ENCODE measurements at places on chromosomes 1 and 21. TPM values are rescaled to one million over a fixed set of nuclear protein-coding genes. Genes with fewer than 3 reads are reported as not detected.
A peak's percentile ranks its signal among the peaks of the same experiment; 100 is the strongest.

GRCh38 chr1:172826096-172826741 lies 167.3 kb downstream of the FASLG start:
- no peak for DNase-seq

DNA sequence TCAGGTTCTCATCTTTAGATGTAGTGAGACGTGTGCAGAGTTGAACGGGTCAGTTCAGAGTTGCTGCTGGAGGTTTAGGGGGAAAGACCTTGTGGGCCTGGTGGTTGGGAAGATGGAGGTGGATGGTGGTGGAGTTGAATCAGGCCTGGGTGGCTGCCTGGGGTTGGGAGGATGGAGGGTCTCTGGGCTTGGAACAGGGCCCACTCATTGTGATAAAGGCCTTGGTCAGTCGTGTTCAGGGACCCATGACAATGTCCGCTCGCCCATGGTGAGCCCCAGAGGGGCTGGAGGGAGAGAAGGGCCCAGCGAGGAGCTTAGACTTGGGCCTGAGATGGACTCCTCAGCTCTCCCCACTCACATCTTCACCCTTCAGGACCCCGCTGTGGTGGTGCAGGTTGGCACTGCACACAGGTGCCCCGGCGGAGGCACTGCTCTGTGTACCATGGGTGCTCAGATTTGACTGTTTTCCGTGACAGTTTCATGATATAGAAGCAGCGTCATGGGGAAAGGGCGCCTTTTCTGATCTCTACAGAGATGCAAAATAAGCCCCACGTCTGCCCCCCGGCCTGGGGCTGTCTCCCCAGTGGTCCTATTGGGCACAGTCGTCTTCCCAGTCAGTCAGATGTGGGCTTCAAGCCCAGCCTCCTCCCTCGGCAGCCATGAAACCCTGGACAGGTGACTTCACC lies 39.2 kb downstream of the DISP3 start:
- DNase-seq, result no peak

SLC5A9 gene
- total RNA-seq, result 0.17 TPM

DNA sequence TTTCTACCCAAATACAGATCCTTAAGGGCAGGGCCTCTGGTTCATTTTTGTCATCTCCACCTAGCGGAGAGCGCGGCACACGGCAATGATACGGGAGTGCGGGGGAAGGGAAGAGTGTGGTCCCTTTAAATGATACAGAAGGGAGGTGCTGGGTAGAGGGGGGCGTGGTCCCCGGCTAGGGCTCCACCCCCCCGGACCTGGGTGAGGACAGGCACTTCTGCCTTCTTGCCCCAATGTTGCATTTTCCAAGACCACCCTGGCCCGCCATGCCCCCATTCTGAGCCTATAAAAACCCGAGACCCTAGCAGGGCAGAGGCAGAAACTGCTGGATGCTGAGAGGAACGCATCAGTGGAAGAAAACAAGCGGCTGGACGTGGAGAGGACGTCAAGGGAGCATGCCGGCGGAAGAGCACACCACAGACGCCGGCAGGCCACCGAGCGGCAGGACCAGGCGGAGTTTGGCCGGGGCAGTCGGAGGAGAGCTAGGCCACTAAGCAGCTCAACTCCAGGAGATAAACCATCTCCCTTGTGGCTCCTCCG lies 30.0 kb downstream of the LRRC3 start:
- no peak for DNase-seq

DNA sequence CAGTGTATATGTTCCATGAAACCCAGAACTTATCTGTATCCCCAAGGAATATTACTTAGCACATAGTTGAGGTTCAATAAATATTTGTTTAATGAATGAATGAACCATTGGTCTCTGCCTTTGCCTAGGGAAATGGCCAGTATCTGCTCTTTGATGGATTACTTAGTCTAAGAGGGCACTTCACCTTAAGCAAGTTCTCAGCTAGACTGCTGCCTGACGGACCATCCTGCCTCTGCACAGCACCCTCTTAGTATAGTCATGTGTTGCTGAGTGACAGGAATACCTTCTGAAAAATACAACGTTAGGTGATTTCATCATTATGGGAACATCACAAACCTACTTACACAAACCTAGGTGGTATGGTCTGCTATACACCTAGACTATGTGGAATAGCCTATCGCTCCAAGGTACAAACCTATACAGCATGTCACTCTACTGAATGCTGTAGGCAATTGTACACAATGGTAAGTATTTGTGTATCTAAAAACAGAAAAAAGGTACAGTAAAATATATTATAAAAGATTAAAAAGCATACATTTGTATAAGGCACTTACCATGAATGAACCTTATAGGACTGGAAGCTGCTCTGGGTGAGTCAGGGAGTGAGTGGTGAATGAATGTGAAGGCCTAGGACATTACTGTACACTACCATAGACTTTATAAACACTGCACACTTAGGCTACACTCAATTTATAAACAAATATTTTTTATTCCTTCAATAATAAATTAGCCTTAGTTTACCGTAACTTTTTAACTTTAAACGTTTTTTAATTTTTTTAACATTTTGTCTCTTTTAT lies 83.7 kb upstream of the LRRC8D start:
- no peak for DNase-seq

GRCh38 chr1:28208818-28209441 lies 23.9 kb downstream of the DNAJC8 start:
- DNase-seq, result peak; percentile 53

DNA sequence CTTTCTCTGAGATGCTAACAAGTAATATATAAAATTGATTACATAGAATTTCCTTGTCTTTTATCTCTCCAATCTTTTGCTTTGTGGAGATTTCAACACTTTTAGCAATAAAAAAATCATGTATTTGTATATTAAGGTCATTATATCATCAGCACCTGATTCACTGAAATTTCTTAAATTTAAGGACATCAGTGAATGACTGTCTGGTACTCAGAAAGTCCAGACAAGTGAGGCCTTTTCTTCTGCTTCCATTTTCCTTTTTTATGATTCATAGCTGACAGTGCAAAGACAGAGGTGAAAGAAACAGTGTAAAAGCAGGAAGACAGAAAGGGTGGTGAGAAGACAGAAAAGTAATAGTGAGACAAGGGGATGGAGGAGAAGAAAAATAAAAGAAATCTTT lies 54.6 kb downstream of the FASLG start:
- no peak for DNase-seq

DNA sequence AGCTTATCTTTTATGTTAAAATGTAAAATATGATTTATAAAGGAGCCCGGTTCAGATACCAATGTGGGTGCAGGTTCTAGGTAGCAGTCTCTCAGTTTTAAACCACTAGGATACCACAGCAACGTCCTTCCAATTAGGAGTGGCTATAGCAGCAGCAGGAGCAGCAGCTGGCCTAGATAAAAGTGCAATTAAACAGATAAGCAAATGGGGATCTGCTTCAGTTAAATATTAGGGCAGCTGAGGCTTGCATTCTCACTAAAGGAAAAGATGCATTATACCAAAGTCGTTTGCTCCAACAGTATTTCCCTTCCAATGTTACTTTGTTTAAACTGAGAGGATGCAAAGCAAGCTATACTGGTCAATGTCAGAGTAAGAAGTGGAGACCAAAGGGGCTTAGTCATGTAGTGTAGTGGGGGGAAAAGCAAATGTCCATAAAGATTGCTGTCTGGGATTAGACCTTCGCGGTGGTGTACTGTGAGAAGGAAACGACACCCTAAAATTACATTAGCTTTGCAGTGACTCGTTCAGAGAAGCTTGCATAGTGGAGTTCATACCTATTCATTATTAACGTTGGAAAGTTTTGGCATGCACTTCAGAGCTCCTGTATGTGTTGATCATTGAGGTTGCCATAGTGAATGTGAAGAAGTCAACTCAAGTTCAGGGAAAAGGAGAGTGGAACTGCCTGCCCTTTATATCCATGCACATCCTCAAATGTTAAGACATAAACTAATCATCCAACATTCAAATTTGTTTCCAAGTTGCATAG lies 272.2 kb downstream of the VAV3 start:
- no peak for DNase-seq

DNA sequence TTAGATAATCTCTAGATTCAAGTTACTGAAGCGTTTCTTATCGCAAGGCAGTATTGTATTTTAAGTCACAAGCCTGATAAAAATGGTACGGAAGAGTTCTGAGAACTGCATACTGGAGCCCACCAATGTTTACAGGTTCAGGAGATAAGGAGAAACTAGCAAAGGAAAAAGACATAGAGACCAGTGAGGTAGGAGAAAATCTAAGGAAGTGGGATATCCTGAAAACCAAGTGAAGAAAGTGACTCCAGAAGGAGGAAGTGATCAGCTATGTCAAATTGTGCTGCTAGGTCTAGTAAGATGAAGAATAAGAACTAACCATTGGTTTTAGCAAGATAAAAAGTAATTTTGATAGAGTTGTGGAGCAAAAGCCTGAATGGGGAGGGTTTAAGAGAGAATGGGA lies 31.0 kb upstream of the ACADM start:
- no peak for DNase-seq

DNA sequence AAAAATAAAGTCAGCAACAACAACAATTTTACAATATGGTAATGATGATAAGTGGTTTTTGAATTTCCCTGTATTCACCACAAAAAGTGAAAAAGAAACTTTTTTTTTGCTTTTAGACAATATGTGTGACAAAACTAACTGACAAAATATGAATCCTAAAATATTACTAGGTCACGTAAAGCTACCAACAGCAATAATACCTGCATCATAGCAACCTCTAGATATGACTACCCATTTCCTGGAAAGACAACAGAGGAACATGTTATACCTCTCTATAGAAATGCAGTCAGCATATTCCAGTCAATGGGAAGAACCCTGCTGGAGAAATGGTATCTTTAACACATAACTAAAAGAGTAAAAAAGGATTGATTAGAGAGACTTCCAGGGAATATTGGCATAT lies 73.7 kb downstream of the PDE4B start:
- DNase-seq, result no peak

KRTAP12-2 gene
- not detected for total RNA-seq

- no peak for DNase-seq
Observed at GRCh38 chr1:221697923-221698425, 43.9 kb downstream of the DUSP10 start.

- no peak for DNase-seq
Observed at GRCh38 chr1:46369542-46370213, 24.4 kb upstream of the FAAH start.

DNA sequence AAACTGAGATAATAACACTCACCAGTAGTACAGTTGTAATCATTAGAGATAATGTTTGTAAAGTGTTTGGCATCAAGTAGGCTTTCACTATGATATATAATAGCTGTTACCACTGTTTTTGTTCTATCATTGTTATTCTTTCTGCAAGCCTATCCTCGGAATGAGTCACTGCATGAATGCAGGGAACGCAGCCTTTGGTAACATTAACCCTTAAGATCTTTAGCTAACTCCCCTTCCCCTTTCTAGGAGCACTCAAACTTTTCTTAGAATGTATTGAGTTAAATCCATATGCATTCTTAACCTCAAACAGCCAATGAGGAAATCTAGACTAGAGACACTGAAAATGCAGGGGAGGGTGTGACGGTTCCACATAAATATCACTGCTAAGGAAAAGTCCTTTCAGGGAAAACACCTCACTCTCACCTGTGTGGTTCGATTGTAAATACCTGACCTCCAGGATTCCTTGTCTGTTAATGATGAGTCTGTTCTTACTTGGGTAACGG lies 467.3 kb downstream of the SETD4 start:
- no peak for DNase-seq

Measured in left ventricle myocardium superior (tissue), 1 donor.